ENCODE measurements at places on chromosomes 4 and X. TPM values are rescaled to one million over a fixed set of nuclear protein-coding genes. Genes with fewer than 3 reads are reported as not detected.

- no peak for DNase-seq
Observed at GRCh38 chr4:88341227-88342192, 37.1 kb upstream of the HERC6 start.

DNA sequence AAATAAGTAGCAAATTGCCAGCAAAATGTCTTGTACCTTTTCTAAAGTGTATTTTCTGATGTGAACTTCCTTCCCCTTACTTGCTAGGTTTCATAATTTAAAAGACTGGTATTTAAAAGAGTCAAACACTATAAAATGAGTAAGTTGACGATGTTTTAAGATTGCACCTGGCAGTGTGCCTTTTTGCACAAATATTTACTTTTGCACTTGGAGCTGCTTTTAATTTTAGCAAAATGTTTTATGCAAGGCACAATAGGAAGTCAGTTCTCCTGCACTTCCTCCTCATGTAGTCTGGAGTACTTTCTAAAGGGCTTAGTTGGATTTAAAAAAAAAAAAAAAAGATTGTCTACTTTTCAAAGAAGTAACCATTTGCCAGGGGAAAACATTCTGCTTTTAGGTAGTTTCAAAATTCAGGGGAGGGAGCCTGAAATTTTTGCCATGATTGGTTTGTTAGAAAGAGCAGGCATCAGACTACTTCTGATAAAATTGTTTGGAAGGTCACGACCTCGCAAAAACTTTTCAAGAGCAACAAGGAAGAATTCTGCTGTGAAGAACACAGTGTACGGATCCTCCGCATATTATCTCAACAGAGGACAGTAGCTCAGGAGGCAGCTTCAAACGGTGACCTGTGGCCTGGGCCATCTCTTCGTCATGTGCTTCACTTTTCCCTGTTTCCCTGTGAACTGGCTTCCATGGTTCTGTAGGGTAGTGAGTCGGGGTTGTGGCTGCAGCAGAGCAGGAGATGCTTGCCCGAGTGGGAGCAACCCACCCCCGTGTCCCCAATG, 66.1 kb downstream of the CDS1 start:
- no peak for DNase-seq

- no peak for DNase-seq
Observed at GRCh38 chr4:113276464-113277170, 227.2 kb downstream of the ANK2 start.

GRCh38 chr4:185853841-185854240, 41.8 kb upstream of the SORBS2 start:
- no peak for DNase-seq

The F8A2 gene
- not detected for total RNA-seq

- DNase-seq: no peak
Observed at GRCh38 chr4:174314770-174315169, 31.1 kb downstream of the CEP44 start.

The CC2D2A gene
- total RNA-seq: not detected
